ENCODE measurements at places on chromosomes 6 and 20.
A peak's percentile ranks its signal among the peaks of the same experiment; 100 is the strongest.

GRCh38 chr20:3239026-3239866 lies at the start of gene SLC4A11:
Gene SLC4A11, minus strand, starts transcription at chr20:3239190. Its CDS starts 53 bp downstream, at chr20:3239137.
- peak; percentile 49 for DNase-seq

GRCh38 chr20:8291873-8292272 lies 159.8 kb downstream of the PLCB1 start:
- no peak for DNase-seq

- no peak for DNase-seq
Measured at GRCh38 chr6:11206576-11206975, 25.9 kb downstream of the NEDD9 start.

DNA sequence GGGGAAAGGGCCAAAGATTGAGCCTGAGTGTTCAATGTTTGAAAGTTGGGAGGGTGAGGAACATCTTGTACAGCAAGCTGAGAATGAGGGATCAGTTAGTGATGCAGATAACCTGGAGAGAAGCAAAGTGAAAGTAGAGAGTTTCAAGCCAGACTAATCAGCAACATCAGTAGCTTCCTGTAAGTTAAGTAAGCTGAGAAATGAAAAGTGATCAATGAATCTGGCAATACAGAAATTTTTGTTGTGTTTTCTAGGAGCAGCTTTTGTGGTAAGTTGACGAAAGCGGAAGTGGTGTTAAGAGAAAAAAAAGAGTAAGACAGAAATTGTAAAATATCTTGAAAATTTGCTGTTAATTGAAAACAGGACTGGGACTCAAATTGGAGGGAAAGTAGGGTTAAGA lies 855.5 kb upstream of the MAP3K7 start:
- DNase-seq, result no peak

- DNase-seq, result no peak
Measured at GRCh38 chr6:120873125-120873865, 461.0 kb downstream of the TBC1D32 start.

Measured in stimulated activated CD4-positive, alpha-beta T cell treated with anti-CD3 and anti-CD28 coated beads, Interleukin-2, amount 100 ng/mL, for 24 hours (primary cell).